IPS DF 6.9 (cell line): ENCODE measurements at places on chromosomes 2 and 18.

DNA sequence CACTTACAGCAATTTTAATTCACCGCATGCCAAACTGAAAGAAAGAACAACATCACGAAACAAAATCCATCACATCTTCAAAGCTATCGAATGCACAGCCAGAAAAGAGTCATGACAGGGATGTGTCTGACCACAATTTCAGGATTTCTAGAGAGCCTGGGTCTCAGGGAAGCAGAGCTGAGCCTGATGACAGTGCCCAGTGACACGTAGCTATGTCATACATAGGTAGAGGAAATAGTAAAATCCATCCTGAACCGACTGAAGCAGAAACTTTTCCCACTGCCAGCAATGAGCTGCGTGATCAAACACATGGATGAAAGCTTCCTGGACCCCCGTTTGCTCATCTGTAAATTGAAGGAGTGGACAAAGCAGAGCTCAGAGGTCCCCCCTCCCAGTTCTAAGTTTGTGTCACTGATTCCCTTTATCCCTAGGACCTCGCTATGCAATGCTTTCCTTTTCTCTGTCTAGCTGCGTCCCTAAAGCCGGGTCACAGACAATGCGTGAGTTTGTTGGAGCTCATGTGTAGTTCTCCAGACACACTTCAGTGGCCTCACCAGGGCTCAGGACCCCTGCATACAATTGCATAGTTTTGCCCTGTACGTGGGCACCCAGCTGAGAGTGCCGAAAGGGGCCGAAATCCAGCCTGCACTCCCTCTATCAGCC is 37.6 kb downstream of the CCBE1 start:
- no peaks in the 10 kb centered on the region for H3K36me3 ChIP-seq
- no peak overlapping the region for H3K4me3 ChIP-seq
- no peaks in the 10 kb centered on the region for H3K27me3 ChIP-seq
- no peaks in the 10 kb centered on the region for H3K4me1 ChIP-seq

DNA sequence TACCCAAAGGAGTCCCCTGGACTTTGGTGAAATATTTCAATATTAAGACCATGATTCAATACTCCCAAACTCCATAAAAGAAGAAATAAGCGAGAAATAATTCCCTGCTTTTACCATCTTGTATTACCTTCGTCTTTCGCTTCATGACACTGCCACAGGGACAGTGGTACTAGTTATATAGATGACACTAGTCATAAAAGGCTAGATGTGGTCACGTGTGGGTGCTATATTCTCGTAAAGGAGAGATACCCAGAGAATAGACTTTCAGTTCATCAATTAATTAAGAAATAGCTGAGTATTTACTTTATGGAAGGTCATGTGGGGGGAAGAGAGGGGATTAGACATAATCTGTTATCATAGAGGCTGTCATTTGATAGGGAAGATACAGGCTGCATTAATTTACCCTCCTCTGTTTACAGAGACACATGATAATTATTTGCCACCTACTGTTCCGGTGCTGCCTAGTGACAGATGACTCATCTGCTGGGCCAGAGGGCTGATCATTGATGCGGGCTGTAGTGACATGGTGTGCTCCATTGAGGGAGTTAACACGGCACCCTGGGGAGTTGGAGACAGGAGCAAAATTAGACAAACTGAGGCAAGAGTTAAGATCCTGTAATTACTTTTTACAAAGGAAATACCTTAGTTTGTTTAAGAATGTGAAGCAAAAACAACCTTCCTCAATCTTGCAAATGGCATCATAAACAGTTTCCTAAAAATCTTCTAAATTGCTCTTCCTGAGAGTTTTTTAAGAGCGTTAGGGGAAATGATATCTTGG is 78.2 kb upstream of the ITGB6 start:
- H3K4me1 ChIP-seq = no peaks in the 10 kb centered on the region
- H3K27ac ChIP-seq = no peak overlapping the region
- H3K4me3 ChIP-seq = no peak overlapping the region
- H3K27me3 ChIP-seq = no peaks in the 10 kb centered on the region

DNA sequence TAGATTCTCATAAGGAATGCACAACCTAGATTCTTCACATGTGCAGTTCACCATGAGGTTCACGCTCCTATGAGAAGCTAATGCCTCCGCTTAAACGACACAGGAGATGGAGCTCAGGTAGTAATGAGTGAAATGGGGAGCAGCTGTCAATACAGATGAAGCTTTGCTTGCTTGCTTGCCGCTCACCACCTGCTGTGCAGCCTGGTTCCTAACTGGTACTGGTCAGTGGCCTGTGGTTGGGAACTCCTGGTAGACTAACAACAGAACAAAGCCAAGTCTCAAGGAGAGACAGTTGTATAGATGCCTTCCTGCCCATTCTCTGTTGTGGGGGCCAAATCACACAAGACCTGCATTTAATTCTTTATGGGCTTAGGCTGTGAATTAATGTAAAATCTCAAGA is 449.2 kb upstream of the TNP1 start:
- no peak overlapping the region for H3K4me3 ChIP-seq
- no peak for DNase-seq
- H3K27ac ChIP-seq = no peak overlapping the region

- H3K36me3 ChIP-seq = no peaks in the 10 kb centered on the region
- H3K4me1 ChIP-seq = no peaks in the 10 kb centered on the region
- no peaks in the 10 kb centered on the region for H3K27me3 ChIP-seq
- no peak overlapping the region for H3K27ac ChIP-seq
Measured at GRCh38 chr2:126699018-126699417, 43.1 kb downstream of the GYPC start.

DNA sequence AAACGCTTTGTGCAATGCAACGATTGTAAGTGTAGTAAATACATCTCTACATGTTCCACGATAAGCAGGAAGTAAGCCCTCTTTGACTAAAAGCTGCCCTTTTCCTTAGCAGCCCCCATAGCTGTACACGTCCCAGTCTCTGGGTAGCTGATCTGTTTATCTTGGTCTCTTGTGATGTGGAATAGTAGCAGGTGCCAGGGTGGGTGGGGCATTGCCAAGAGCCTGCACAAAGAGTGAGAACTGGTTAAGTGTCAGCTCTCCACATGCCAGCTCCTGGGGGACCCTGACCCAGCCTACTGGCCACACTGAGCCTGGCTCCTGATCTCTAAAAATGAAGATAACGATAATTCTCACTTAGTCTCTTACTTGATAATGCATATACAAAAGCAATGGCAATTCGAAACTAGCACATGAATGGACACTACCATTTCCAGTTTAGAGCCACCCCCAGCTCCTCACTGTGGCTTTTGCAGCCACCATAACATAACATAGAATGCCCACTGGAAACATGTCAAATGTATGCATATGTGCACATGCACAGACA is 92.3 kb downstream of the MYT1L start:
- no peaks in the 10 kb centered on the region for H3K27me3 ChIP-seq
- DNase-seq = no peak
- no peaks in the 10 kb centered on the region for H3K36me3 ChIP-seq
- H3K27ac ChIP-seq = no peak overlapping the region

- H3K36me3 ChIP-seq = no peaks in the 10 kb centered on the region
- H3K27ac ChIP-seq = no peak overlapping the region
- H3K27me3 ChIP-seq = no peaks in the 10 kb centered on the region
- H3K4me3 ChIP-seq = no peak overlapping the region
- no peaks in the 10 kb centered on the region for H3K4me1 ChIP-seq
Measured at GRCh38 chr2:164818149-164819136, 23.2 kb downstream of the COBLL1 start.

GRCh38 chr2:225766431-225766830 is 366.9 kb downstream of the NYAP2 start:
- no peaks in the 10 kb centered on the region for H3K27me3 ChIP-seq
- no peak for DNase-seq
- H3K27ac ChIP-seq = no peak overlapping the region
- no peaks in the 10 kb centered on the region for H3K4me1 ChIP-seq

GRCh38 chr2:127423478-127423843 is 5.2 kb downstream of the PROC start:
- no peak overlapping the region for H3K27ac ChIP-seq
- H3K27me3 ChIP-seq = peaks cover 2% of the 10 kb centered on the region; the same call in 1 of the 2 replicates
- H3K4me1 ChIP-seq = no peaks in the 10 kb centered on the region
- H3K4me3 ChIP-seq = peak overlapping the region; percentile 46; the same call in 1 of the 2 replicates
- H3K36me3 ChIP-seq = no peaks in the 10 kb centered on the region
- DNase-seq = no peak

- H3K4me1 ChIP-seq = no peaks in the 10 kb centered on the region
- H3K27ac ChIP-seq = no peak overlapping the region
- DNase-seq = no peak
- no peaks in the 10 kb centered on the region for H3K36me3 ChIP-seq
Measured at GRCh38 chr2:192645811-192646598, 451.3 kb upstream of the TMEFF2 start.

GRCh38 chr2:226669249-226669648 is 130.4 kb downstream of the IRS1 start:
- no peak overlapping the region for H3K4me3 ChIP-seq
- H3K27ac ChIP-seq = no peak overlapping the region

- H3K4me1 ChIP-seq = no peaks in the 10 kb centered on the region
- no peaks in the 10 kb centered on the region for H3K27me3 ChIP-seq
- no peaks in the 10 kb centered on the region for H3K36me3 ChIP-seq
- H3K27ac ChIP-seq = no peak overlapping the region
- no peak overlapping the region for H3K4me3 ChIP-seq
- no peak for DNase-seq
Measured at GRCh38 chr2:124911560-124911959, 886.5 kb downstream of the CNTNAP5 start.

GRCh38 chr2:3617198-3617890 is 22.4 kb downstream of the COLEC11 start:
- no peaks in the 10 kb centered on the region for H3K27me3 ChIP-seq
- no peaks in the 10 kb centered on the region for H3K36me3 ChIP-seq
- no peaks in the 10 kb centered on the region for H3K4me1 ChIP-seq

DNA sequence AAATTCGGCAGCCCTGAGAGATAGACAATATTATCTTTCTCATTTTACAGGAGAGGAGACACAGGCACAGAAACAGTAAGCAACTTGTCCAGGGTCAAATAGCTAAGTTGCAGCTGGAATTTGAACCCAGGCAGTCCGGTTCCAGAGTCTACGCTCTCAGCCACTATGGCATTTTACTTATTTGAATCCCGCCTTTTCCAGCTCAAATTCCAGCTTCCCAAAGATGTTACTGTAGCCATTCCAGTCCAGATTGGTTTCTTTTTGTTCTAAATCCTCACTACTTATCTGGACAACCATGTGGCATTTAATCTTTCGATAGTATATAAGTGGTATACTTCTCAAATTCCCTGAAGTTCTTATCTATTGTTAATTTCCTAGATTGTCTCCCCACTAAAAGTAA is 125.7 kb downstream of the NBAS start:
- H3K4me1 ChIP-seq = no peaks in the 10 kb centered on the region
- H3K27me3 ChIP-seq = no peaks in the 10 kb centered on the region
- no peaks in the 10 kb centered on the region; the same call in 1 of the 2 replicates for H3K36me3 ChIP-seq
- no peak overlapping the region for H3K4me3 ChIP-seq
- H3K27ac ChIP-seq = no peak overlapping the region
- no peak for DNase-seq

- H3K27ac ChIP-seq = no peak overlapping the region
- H3K27me3 ChIP-seq = no peaks in the 10 kb centered on the region
- no peak overlapping the region for H3K4me3 ChIP-seq
Measured at GRCh38 chr2:170362313-170362870, 184.4 kb downstream of the MYO3B start.

DNA sequence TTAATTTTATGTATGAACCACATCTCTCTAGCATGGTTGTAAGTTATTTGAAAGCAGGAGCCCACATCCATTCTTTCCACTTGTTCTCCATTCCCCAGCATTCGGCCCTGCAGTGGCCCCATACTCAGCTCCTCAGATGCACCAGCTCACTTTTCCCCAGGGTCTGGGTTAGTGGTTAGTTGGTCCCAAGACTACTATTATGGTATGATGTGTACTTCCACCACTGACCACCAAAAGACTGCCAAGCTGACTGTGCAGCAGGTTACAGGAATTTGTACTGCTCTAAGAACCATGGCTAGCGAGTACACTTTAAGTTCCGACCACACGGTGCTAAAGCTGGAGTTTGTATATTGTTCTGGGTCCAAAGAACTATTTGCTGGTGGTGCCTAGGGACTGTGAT is 413.6 kb upstream of the TCF4 start:
- no peaks in the 10 kb centered on the region for H3K36me3 ChIP-seq
- H3K27me3 ChIP-seq = no peaks in the 10 kb centered on the region
- DNase-seq = no peak
- no peak overlapping the region for H3K27ac ChIP-seq
- H3K4me3 ChIP-seq = no peak overlapping the region

- no peaks in the 10 kb centered on the region for H3K36me3 ChIP-seq
- H3K4me3 ChIP-seq = no peak overlapping the region
- H3K4me1 ChIP-seq = no peaks in the 10 kb centered on the region
- H3K27ac ChIP-seq = no peak overlapping the region
- no peaks in the 10 kb centered on the region for H3K27me3 ChIP-seq
Measured at GRCh38 chr2:224209555-224210285, 170.6 kb upstream of the SERPINE2 start.

- H3K4me1 ChIP-seq = 0 out of 2 replicates have a peak, but pooled peaks cover 1% of the 10 kb centered on the region
- no peak overlapping the region for H3K4me3 ChIP-seq
- DNase-seq = no peak
- no peak overlapping the region for H3K27ac ChIP-seq
Measured at GRCh38 chr2:196959281-196959680, 32.8 kb upstream of the PGAP1 start.

- no peak overlapping the region for H3K27ac ChIP-seq
- no peak for DNase-seq
- H3K27me3 ChIP-seq = no peaks in the 10 kb centered on the region
- H3K4me1 ChIP-seq = no peaks in the 10 kb centered on the region
- no peaks in the 10 kb centered on the region; the same call in 1 of the 2 replicates for H3K36me3 ChIP-seq
Measured at GRCh38 chr2:196143730-196144131, 27.6 kb downstream of the STK17B start.

DNA sequence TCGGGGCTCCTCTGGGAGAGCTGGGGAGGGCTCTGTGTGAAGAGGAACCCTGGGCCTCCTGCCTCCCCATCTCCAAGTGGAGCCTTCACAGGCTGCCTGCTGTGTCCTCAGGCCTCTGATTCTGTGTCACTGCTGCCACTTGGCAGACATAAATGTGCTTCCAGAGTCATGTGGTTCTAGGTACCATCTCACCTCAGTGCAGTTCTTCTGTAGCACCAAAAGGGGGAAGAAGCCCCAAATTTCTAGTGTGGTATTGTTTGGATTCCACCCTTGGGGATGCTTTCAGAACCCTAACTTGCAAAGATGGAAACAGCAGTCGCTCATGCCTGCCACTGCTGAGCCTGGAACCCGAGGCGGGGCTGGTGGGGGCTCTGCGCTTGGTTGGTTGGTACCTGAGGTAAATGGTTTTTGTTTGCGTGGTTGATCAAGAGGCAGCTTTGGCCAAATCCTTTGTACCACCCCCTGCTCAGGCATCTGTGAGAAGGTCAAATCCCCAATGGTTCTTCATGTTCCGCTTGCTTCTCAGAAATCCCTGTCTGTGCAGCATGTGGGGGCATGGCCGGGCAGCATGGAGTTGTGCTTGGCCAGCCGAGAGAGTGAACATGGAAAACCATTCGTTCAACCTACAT is 27.5 kb downstream of the COA5 start:
- H3K4me3 ChIP-seq = no peak overlapping the region
- no peaks in the 10 kb centered on the region for H3K4me1 ChIP-seq
- H3K27ac ChIP-seq = no peak overlapping the region
- H3K36me3 ChIP-seq = peaks cover 13% of the 10 kb centered on the region

GRCh38 chr2:67046591-67046990 is 350.5 kb upstream of the ETAA1 start:
- no peaks in the 10 kb centered on the region for H3K36me3 ChIP-seq
- no peaks in the 10 kb centered on the region for H3K27me3 ChIP-seq
- H3K4me1 ChIP-seq = no peaks in the 10 kb centered on the region
- DNase-seq = no peak
- H3K27ac ChIP-seq = no peak overlapping the region

- H3K4me1 ChIP-seq = no peaks in the 10 kb centered on the region
- H3K27ac ChIP-seq = no peak overlapping the region
- no peaks in the 10 kb centered on the region for H3K36me3 ChIP-seq
- no peak overlapping the region for H3K4me3 ChIP-seq
- H3K27me3 ChIP-seq = no peaks in the 10 kb centered on the region
Measured at GRCh38 chr18:54323561-54323960, 34.1 kb downstream of the STARD6 start.
